ENCODE measurements at places on chromosomes 7 and 10.

DNA sequence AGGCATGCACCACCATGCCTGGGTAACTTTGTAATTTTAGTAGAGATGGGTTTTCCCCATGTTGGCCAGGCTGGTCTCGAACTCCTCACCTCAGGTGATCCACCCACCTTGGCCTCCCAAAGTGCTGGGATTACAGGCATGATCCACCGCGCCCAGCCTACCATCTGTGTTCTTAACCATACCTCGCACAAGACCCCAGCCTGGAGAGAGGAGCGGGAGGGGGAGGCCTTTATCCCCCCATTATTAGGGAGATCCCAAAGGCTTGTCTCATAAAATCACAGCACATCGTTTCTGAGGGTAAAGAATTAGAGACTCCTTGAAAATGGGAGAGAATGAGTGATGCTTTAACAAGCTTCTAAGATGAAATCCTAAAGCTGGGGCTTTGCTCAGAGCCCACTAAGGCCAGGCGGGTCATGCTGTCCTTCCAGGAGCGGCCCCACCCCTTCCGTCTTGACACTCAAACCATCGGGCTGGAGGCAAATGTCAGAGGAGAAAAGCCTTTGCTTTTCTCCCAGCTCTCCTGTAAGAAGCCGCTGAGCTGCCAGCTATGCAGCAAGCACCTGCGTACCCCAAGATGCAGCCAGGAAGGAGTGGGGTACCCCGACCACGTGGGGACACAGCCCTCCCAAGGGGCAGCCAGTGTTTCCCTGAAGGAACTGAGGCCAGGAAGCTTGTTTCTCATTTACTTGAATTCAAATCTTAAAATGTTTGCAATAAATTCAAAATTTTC is 339.7 kb downstream of the PTPRN2 start:
- no peak for DNase-seq

DNA sequence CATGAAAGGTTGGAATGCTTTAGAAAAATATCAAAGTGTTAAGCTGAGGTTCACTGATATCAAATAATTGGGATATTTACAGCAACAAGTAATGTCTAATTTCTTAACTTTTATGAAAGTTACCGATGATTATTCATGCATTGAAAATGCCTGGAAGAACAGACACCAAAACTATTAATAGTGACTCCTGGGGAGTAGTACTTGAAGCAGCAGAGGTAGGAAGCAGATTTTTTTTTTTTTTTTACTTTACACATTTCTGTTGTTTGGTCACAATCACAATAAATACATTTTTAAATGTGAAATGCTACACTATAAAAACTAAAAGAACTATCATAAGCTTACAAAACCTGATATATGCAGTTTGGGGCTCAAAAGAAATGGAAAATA is 70.5 kb upstream of the FGL2 start:
- no peak for DNase-seq

DNA sequence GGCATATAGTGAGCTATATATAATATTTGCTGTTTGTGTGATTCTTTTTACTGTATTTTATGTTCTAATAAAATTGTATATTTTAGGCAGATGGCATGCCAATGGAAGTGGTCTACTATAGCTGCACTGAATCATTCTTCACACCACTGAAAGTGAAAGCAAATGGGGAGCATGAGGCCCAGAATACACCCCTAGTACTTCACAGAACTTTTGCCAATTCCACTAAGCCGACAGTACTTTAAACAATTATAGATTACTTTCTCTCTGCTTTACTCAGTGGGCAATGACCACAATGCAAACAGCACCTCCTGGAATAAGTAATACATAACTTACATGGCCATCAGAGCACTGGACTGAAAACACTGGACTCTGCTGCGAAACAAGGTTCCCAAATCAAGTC is 70.2 kb downstream of the ANKRD26 start:
- no peak for DNase-seq

GRCh38 chr7:94022550-94022949 is 18.4 kb upstream of the BET1 start:
- no peak for DNase-seq

DNA sequence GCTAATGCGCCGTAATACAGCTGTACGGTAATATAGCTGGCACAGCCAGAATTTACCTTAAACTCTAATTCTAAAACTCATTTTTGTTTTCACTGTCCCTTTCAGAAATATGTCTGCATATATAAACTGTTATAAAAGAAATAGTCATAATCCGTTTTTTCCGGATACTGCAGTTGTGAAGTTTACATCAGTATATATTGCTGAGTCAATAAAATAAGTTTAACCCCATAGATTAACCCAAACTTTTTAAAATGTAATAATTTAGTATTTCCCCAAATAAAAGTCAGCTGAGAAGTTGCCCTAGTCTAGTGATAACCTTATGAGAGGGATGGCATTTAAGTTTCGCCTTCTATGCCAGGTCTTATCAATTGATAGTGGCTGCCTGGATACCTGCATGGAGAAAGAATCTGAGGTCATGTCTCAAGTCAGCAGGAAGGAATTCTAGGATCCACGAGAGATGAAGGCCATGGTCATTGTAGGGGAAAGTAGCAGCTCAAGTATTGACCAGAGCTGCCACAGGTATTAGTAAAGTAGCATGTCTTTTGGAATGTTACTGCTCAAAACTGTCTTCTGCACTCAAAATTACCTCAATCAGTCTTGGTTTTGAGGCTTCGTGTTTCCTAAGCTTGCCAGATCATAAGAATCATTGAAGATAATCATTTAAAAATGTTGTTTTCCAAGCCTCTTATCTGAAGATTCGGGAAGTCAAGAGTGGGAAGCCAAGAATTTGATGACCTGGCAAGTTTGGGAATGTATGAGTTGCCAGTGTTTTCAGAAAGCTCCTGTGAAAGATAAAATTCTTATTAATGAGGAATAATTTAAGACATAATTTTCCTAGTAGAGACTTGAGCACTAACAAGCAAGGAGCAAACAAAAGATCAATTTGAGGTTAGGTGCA is 10.8 kb downstream of the PRPS1L1 start:
- no peak for DNase-seq

GRCh38 chr7:1977059-1977875 is 255.5 kb downstream of the MAD1L1 start:
- DNase-seq, result no peak

DNA sequence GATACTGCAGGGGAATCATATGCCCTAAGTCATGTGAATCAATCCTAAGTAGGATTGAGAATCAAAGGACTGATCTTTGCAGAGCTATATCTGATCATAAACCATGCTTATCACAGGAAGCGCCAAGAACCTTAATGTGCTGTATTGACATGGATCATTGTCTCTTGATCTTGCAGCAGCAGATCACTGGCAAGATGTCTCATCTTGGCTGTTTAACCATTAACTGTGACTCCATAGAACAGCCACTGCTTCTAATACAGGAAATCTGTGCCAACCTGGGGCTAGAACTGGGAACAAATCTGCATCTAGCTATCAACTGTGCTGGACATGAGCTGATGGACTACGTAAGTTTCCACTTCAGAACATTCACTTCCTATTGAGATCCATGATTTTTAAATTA is 21.6 kb downstream of the ENO4 start:
- DNase-seq, result no peak

DNA sequence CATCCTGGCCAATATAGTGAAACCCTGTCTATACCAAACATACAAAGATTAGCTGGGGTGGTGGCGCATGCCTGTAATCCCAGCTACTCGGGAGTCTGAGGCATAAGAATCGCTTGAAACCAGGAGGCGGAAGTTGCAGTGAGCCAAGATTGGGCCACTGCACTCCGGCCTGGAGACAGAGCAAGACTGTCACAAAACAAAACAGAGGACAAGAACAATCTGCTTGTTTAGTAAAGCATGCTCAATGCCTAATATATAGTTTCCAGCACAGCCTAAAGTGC is 1.8 kb upstream of the SEC24C start:
- no peak for DNase-seq

GRCh38 chr7:77553123-77553522 is 16.0 kb downstream of the PTPN12 start:
- DNase-seq, result no peak

- no peak for DNase-seq
Observed at GRCh38 chr10:127947211-127947610, 40.3 kb downstream of the PTPRE start.

DNA sequence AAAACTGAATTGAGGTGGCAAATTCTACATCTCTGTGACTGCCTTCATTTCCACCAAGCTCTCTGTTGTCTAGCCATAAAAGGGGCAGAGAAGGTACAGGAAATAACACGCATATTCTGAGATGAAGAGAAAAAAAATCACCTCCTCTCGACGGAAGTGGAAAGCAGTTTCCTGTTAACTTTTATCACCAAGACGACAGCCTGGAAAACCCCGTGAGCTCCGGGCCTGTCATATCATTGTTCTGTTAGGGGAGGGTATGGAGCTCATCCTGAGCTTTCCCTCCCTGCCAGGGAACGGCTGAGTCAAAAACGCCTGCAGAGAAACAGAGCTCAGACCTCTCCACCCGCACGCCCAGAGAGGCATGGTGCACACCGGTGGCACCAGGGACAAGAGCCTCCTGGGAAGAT is 200.3 kb downstream of the PRPF18 start:
- DNase-seq, result peak; percentile 20

- DNase-seq, result no peak
Observed at GRCh38 chr10:132609211-132609610, 71.6 kb downstream of the INPP5A start.

DNA sequence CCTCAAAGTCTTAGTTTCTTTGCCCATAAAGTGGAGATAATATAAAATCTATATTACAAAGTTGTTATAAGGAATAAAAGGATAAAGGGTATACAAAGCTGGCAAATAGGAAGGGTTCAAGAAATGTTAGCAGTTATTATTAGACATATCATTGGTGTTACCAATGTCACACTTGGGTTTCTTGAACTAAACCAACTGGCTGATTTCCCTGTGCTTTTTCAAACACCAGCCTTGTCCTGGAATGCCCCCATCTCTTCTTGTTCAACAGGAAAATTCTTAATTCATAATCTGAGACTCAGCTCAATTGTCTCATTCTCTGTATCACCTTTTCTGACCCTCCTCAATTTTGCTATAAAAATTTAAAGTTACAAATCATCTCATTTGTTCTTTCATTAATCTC is 143.7 kb upstream of the LRRTM3 start:
- DNase-seq, result no peak

GRCh38 chr7:47255007-47255406 is 326.9 kb downstream of the TNS3 start:
- no peak for DNase-seq

DNA sequence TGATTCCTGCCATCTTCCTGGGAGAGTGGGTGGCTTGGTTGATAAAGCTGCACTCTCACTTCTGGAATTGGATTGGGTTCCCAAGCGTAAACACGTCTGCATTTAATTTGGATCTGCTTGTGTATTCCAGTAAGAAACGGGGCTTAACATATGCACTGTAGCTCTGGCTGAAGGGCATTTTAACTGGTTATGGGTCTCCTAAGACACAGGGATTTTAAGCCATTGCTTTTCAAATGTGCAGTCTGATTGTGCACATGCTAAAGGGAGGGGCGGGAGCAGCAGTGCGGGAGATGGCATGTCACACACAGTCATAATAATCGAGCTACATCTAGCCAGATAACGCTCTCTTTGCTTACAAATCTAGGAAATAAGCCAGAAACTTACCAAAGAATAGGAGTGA is 247.3 kb upstream of the LYZL1 start:
- DNase-seq, result peak; percentile 24

DNA sequence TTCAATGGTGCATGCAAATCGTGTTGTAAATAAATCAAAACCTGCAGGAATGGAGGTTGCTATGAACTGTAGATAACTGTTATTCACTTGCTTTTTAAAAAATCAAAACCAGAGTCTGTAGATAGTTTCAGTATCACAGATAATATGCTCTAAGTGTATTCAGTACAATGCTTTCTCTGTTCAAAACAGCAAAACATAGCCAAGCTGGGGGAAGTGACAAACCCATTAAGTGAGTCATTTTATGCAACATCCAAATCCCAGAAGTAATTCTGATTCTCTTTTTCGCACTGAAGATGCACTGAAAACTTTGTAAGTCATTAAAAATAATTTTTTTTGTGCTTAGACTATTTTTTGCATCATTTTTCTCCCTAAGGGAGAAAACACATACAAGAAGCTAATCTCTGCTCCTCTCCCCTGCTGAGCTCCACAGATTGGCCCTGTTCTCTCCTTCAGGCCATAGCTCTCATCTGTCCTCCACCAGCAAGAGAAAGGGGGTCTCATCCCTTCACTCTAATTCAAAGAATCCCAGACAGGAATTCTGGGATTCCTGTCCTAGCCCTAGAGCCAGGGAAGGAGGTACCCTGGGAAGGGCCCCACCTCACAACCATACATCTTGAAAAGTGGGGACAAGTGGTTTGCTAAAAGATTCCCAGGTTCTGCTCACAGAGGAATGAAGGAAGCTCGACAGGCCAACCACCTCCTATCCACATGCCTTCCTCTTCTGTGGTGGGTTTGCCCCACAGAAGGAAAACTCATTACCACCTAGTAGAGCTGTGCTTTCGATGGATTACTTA is 4.9 kb downstream of the PRTFDC1 start:
- DNase-seq, result peak; percentile 52

DNA sequence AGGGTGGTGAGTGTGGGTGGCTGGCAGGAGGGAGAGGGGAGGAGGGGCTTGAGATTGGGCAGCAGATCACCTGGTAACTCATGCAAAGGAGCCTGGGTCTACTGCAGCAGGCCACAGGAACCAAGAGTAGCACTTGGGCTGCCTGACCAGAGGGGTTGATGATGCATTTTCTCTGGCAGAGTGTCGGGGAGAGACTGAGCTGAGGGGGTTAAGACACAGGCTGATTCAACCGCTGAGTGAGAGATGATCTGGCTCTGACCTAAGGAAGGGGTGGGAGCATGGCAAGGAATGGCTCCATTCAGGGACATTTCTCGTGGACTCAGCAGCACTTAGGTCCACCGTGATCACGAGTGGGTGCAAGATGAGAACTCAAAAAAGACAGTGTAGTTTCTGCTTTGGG is 115.5 kb upstream of the STK17A start:
- DNase-seq, result peak; percentile 78

DNA sequence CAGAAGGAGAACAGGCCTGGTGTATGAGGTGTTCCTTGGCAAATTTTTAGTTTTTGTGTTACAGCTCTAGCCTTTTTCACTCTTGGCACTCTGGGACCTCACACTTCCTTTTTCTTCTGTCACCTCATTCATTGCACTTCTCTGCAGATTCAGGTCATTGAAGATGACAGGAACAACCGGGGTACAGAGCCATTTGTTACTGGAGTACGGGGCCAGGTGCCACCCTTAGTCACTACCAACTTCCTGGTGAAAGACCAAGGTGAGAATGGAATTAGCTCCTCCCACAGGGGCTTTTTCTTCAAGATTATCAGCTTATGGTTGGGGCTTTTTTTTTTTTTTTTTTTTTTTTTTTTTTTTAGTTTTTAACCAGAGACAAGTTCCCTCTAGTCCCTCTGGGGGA is 18.5 kb upstream of the CHCHD1 start:
- DNase-seq, result no peak

- no peak for DNase-seq
Observed at GRCh38 chr7:118109607-118110006, 74.4 kb upstream of the LSM8 start.

- no peak for DNase-seq
Observed at GRCh38 chr7:83451501-83452045, 197.4 kb downstream of the SEMA3E start.

DNA sequence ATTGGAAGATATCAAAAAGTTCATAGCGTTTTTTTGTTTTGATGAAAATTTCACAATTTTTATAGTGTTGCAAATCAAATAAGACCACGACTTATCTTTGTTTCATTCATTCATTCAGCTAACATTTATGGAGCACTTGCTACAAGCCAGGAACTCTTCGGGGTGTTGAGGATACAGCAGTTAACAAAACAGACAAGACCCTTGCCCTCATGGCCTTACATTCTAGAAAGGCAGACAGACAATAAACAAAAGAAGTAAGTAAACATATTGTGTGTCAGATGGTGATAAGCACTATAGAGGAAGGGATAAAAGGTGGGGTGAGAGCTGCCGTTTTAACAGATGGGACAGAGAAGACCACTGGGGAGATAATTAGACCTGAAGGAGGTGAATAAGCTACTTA is 41.6 kb upstream of the GSAP start:
- DNase-seq, result no peak

Data from AG08395 (cell line).